T follicular helper cell (primary cell): ENCODE measurements at places on chromosomes 12 and 14.

GRCh38 chr14:23551266-23552028 lies at the start of gene ZFHX2:
Gene ZFHX2, minus strand, starts transcription at chr14:23551765. Its CDS starts 16,440 bp downstream, at chr14:23535325.
- DNase-seq: peak; percentile 46

DNA sequence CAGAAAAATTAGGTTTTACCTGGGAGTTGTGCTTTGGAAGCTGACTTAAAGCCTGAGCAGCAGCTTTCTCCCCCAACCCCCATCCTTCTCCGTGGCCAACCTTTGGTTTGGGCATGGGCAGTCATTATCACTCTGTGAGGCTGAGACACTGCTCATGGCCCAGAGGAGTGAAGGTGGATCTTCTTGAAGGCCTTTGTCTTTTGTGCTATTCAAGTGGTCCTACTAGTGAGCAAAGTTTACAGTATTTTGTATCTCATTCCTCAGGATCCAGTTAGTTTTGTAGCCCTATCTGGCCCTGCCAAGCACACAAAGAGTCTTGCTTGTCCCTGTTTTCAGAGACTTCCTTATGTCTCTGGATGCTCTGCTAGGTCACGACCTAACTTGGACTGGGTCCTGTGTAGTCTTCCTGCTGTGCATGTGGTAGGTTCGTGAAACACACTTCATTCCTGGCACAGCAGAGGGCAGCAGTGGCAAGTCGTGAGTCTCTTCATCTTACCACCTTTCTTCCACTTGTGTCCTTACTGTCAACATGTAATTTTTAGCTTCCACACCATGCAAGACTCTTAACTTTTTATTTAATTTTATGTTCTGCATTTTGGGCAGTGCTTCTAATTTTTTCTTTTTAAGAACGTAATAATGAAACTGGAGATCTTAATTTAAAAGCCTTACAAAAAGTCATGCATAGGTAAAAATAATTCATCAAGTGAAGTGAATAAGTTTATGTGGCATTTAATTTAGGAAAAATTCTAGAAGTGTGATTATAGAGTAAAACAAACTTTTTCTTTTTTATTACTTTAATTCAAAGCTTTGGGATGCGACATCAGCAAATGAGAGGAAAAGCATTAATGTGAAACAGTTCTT lies 53.7 kb downstream of the APAF1 start:
- DNase-seq: no peak

- DNase-seq: no peak
Observed at GRCh38 chr12:13094367-13094766, 9.1 kb downstream of the GSG1 start.

GRCh38 chr12:48854488-48854887 lies 2.5 kb upstream of the DDX23 start:
- DNase-seq: no peak

DNA sequence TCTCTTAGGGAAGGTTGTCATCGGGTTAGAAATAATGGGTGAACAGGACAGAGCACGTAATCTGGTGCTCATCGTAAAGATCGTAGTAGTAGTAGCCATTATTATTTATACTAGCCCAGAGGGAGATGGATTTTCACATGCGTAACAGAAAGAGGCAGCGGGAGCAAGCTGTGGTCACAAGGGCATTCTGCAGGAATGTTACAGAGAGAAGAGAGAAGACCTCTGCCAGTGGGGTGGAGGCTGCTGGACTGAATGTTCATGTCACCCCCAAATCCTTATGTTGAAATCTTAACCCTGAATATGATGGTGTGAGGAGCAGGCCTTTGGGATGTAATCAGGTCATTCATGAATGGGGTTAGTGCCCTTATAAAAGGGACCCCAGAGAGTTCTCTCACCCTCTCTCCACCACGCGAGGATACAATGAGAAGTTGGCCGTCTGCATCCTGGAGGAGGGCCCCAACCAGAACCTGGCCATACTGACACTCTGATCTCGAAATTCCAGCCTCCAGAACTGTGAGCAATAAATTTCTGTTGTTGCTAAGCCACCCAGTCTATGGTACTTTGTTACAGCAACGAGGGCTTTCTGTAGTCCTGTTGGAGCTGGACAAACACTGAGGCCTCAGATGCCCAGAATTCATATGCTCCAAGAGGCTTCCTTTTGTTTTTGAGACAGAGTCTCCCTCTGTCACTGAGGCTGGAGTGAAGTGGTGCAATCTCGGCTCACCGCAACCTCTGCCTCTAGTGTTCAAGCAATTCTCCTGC lies 131.2 kb upstream of the MED13L start:
- no peak for DNase-seq

GRCh38 chr12:19850346-19851065 lies 411.2 kb downstream of the AEBP2 start:
- no peak for DNase-seq

GRCh38 chr14:106417224-106418049 lies 891.1 kb downstream of the TMEM121 start:
- DNase-seq: peak; percentile 76

- DNase-seq: no peak
Observed at GRCh38 chr14:70881549-70882177, 25.6 kb upstream of the PCNX1 start.

GRCh38 chr12:32765906-32766305 lies 10.2 kb upstream of the YARS2 start:
- no peak for DNase-seq

GRCh38 chr12:125685915-125686314 lies 620.7 kb downstream of the AACS start:
- DNase-seq: no peak

DNA sequence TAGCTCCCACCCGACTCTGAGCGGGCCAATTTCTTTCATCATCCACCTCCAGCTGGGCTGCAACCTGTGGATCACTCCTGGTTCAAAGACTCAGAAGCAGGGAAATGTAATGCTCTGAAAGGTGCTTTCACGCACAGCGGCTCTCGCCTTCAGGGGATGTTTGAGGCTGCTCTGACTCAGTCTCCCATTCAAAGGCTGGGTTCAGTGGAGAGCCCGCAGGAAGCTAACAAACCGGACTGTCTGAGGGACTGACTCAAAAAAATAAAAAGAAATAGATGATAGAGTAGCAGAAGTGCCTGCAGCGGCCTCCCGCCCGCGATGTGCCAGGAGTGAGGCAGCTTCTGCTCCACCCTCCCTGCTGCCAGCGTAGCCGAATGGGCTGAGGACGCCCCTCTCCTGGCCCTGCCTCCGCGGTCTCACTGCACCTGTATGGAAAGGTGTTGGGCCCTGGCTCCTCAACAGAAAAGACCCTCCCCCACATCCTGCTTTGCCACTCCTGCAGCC lies 98.0 kb downstream of the GCH1 start:
- DNase-seq: no peak

GRCh38 chr12:51460519-51460918 lies 35.9 kb downstream of the SLC4A8 start:
- no peak for DNase-seq

- DNase-seq: no peak
Observed at GRCh38 chr14:89702073-89702875, 252.3 kb downstream of the EFCAB11 start.

GRCh38 chr14:68779761-68780323 lies 13.0 kb downstream of the ZFP36L1 start:
- no peak for DNase-seq

DNA sequence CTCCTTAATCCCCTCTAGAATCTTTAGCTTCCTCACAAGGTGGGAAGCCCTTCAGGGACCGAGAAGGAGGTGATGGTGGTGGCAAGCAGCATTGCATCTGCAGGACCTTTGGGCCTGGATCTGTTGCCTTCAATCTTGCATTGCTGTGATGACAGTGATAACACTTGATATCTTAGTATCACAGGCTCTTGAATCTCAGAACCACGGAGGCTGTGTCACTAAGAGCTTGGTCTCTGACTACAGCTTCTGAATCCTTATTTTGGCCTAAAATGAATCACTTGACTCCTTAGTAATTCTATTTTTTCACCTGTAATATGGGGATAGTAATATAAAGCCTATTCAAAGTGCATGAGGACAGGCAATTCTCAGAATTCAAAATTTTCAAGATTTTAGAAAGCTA lies 8.9 kb upstream of the AMN1 start:
- DNase-seq: no peak

GRCh38 chr12:59500335-59500734 lies 95.5 kb upstream of the SLC16A7 start:
- no peak for DNase-seq

DNA sequence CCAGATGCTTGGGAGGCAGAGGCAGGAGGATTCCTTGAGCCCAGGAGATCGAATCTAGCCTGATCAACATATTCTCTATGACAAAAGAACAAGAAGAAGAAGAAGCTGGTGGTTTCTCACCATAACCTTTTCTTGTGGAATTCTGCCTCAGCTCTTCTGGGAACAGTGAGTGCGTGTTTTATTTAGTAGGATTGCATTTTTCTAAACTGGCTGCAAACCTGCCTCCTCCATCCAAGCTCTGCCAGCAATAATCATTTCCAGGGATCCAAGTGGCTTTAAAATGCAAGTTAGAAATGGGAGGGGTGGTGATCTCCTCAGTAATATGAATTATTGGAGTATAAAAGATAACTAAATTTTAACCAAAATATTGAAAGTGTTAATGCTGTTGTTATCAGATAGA lies 46.1 kb upstream of the MMP17 start:
- no peak for DNase-seq

DNA sequence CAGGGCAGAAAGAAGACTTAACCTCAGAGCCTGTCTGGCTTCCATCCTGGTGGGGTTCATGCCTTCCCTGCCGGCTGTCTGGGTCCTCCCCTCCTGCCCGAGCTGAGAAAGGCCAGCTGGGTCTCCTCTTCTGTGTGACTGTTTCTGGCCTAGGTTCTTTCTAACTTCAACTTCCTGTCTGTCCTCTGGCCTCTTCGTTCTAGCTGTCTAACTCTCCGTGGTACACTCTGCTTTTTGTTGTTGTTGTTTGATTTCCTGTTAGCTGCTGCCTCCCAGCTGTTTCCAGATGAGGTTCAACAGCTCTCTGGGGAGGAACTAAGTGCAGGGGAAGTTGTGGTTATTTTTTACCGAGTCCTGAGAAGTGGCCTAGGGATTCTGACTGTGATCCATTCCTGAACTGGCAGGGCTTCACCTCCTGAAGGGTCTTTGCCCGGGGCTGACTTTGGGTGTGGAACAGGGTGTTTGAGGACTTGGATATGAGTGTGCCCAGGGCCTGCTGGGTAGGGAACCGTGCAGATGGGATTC lies 3.2 kb downstream of the MLXIP start:
- DNase-seq: peak; percentile 32

DNA sequence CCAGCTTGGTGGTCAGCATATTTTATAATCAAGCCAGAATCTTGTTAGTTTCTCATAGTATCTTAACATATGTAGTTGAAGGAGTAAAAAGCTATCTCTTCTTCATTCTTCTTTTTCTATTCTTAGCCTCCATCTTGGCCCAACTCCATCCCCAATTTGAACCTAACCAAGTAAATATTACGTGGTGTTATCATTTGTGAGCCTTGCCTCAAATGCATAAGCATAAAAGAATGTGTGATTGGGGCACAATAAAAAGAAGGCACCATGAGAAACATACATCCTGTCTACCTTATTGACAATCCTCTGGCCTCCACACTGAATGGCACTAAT lies 181.4 kb upstream of the BMP4 start:
- DNase-seq: no peak

GRCh38 chr14:80751285-80751684 lies 190.3 kb downstream of the CEP128 start:
- DNase-seq: no peak

DNA sequence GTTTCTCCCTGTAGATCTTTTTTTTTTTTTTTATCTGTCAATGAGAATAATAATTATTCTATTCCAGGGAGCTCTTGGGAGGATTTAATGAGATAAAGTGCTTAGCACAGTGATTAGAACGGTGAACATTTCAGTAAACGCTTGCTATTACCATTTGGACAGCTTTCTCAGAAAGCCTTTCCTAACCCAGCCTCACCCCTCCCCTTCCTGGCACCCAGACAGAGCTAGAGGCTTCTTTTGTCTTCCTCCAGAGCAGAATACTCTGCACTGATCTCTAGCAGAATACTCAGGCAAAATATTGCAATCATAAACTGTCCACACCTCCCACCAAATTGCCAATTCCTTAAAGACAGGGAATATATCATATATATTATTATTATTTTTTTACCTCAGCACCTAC lies 66.6 kb downstream of the ERGIC2 start:
- DNase-seq: no peak

GRCh38 chr14:100403802-100404365 lies 80.7 kb downstream of the SLC25A47 start:
- DNase-seq: no peak

- no peak for DNase-seq
Observed at GRCh38 chr12:67410667-67411067, 141.5 kb downstream of the CAND1 start.

GRCh38 chr14:101198398-101199027 lies 295.0 kb upstream of the RTL1 start:
- no peak for DNase-seq

DNA sequence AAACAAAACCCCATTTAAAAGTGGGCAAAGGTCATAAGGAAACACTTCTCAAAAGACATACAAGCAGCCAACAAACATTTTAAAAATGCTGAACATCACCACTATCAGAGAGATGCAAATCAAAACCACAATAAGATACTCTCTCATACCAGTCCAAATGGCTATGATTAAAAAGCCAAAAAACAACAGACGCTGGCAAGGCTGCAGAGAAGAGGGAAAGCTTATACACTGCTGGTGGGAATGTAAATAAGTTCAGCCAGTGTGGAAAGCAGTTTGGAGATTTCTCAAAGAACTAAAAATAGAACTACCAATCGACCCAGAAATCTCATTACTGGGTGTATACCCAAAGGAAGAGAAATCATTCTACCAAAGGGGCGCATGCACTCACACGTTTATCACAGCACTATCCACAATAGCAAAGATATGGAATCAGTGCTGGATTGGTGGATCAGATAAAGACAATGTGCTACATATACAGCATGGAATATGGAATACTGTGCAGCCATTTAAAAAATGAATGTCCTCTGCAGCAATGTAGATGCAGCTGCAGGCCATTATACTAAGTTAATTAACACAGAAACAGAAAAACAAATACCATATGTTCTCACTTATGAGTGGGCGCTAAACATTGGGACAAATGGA lies 102.1 kb upstream of the DAAM1 start:
- no peak for DNase-seq

DNA sequence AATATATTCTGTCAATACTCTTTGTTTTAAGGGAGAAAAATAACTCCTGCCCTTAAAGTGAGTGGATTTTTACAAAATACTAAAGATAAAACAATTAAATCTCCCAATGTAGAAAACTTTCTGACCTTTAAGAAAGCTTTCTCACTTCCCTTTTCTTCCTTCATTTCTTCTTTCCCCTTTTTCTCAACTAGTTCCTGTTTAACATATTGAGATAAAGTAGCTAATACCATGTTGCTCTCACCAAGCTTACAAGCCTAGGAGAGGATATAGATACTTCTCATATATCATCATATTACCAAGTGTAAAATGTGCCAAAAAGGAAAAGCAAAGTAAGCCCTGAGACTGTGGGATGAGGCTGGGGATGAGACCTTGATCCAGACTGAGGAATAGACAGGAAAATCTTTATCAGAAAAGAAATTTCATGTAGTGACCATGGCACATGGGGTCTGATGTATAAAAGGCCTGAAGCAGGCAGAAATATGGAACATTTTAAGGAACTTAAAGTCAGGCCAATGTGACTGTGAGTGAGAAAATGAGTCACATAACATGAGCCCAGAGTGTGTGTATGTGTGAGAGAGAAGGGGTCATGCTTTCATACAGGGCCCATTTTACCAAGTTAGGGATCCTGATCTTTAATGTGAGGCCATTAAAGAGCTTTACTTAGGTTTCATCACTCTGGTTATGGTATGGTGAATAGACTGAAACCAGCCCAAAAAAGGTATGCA lies 1.6 kb upstream of the RPL10L start:
- DNase-seq: no peak

GRCh38 chr12:92270521-92270920 lies 124.9 kb upstream of the BTG1 start:
- DNase-seq: no peak
